ENCODE measurements at places on chromosomes 12 and 14.

- DNase-seq, result no peak
These were observed 17.1 kb downstream of the SEC23A start for GRCh38 chr14:39085933-39086332.

DNA sequence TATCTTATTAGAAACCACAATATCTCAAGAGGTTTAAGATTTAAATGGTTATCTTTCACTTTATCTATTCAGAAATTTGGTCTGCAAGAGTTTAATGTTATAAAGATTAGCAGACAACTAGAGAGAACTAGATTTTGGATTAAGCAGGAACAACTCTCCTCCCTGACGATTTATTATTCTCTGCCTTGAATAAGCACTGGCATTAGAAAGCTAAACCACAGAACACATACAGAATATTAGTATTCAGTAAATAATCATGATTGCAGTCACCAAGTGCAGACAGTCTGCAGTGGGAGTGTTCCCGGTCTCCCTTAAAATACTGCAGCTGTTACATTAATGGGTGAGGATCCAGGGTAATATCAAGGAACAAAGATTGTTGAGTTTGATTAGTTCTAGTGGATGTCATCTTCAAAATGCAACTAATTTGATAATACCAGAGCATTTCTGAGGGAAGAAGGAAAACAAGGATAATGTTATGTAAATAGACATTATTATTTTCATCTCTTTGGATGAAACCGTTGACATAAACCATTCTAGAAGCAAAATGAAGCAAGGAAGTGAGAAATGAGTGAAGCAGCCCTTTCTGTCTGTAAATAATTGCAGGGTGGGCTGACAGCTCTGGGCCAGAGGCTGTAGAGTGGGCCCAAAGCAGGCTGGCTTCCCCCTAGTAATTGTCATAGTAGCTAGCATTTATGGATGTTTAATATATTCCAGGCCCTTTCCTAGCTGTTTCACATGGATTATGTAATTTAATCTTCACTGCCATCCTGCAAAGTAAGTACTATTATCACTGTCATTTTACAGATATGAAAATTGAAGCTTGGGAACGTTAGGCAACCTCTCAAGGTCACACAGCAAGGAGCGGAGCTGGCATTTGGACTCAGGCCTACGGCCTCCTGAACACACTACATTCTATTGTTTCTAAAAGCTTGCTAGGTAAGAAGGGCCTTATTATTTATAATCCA is 79.4 kb downstream of the DYRK2 start:
- no peak for DNase-seq

GRCh38 chr12:9334041-9334692 is 126.0 kb upstream of the PZP start:
- DNase-seq, result no peak

DNA sequence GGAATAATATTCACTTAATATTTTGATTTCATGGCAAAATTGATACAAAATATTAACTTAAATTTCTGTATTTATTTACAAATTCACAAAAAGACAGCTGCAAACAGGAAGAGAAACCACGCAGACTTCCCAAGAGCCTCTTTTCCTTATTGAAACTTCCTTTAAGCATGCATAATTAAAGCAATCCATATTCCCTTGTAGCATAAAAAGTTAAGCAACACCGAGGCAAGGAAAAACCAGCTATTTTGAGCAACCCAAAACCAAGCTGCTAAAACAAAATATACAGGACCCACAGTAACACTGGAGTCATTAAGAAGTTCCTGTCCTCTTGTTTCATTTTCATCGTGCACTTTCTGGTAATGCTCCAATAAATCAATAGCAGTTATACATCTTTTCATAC is 58.0 kb downstream of the EEA1 start:
- no peak for DNase-seq

DNA sequence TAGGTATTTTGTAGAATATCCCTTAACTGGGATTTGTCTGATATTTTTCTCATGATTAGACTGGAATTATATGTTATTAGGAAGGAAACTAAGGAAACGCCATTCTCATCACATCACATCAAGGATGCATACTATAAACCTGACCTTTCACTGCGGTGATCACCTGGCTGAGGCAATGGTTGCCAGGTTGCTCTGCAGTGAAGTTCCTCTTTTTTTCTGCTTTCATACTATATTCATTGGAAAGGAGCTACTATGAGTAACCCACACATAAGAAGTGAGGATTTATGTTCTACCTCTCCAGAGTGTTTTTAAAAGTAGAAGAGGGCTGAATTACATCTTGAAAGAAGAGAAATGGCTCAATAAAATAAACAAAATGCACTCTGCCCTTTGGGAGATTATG is 31.0 kb upstream of the GRIP1 start:
- DNase-seq, result no peak

DNA sequence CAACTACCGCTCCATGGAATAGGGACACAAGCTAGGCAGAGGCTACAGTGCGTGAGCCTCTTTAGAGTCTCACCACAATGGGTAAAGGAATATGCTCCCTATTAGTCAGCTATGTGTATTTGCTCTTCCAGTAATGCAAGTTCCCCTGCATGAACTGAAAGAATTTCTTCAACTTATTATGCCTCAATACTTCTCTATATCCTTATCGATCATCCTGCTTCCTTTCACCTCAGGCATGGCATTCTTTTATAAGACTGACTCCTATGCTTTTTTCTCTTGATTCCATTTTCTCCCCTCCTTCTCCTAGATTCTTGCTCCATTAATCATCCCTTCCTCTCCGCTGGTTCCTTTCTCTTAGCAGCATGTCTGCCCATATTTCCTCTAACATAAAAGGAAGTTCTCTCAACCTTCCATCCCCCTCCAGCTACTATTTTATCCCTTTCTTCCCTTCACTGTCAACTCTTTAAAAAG is 94.5 kb upstream of the CPM start:
- DNase-seq, result no peak

DNA sequence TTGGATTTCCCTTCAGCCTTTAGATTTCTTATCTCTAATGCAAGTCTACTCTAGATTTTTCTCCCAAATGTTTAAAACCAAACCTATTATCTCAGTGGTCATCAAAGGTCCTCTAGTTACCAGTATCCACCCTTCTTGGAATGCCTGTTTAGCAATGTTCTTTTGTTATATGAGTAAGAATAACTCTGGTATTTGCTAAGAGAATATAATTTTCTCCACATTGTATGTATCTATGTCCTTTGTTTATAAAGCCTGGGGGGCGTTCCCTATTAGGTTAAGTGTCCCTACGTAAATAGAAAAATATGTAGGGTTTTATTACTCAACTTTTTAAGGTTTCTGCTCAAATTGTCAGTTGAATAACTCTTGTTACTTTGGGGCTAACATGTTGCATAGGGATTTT is 27.3 kb downstream of the PPM1A start:
- no peak for DNase-seq

DNA sequence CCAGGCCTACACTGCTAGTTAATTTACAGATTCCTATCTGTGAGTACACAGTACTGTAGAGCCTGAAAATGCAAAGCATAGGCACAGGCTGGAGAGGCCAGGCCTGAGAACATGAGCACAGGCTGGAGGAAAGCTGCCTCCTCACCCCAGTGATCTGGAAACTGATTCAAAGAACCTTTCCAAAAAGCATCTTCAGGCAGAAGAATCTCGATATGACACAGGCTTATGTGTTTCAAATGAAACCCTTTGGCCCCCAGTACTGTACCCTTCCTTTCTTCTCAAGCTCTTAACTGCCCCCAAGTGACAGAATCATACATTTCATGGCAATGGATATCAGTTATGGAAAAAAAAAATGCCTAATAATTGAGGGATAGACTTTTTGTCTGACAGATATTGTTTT is 122.0 kb downstream of the KCNC2 start:
- DNase-seq, result no peak

DNA sequence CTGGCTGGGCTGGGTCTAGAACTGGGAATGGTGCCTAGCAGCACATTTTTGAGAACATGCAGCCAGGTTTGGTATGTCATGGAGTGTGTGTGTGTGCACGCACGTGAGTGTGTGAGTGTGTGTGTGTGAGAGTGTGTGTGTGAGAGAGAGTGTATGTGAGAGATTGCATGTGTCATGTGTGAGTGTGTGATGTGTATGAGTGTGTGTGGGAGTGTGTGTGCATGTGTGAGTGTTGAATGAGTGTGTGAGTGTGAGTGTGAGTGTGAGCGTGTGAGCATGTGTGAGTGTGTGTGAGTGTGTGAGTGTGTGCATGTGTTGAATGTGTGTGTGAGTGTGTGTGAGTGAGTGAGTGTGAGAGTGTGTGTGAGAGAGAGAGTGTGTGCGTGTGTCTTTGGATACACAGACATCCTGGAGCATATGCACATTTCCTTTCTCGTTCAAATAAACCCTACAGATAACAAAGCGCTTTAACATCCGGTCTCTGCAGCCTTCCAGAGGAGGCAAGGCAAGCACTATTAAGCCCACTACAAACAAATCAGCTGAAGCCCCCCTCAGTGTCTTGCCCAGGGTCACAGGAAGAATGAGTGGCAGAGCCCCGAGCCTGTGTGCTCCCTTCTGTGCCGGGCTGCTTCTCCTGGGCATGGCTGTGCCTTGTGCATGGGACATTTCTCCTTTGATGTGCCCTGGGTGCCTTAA is 108.7 kb upstream of the ETV6 start:
- DNase-seq, result no peak

DNA sequence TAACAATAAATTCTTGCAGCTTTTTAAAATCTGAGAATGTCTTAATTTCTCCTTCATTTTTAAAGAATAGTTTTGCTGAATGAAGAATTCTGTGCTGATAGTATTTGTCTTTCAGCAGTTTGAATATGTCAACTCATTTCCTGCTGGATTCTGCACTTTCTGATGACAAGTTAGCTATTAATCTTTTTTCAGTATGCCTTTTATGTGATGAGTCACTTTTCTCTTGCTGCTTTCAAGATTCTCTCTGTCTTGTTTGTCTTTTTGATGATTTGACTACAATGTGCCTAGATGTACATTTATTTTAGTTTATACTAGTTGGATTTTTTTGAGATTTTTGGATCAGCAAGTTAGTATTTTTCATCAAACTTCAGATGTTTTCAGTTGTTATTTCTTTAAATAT is 87.9 kb upstream of the AVPR1A start:
- DNase-seq, result no peak

DNA sequence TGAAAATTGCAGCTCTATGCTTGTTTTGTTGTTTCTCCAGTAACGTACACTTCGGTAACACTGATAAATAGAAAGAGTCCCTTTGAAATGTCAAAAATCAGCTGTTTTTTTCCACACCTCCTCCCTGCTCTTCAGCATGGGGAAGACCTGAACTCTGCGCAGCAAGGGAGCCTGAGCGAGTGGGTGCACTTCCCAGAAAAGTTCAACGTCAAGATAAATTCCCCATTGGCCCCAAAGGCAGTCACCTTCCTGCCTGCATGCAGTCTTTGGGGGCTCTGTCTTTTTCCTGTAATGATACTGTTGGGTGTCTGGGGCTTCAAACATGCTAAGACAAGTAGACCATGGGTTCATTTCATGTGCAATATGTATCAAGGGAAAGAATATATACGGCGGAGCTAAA is 8.8 kb upstream of the FOXG1 start:
- no peak for DNase-seq

GRCh38 chr14:32203928-32204357 is 874 bp upstream of the RNU6-8 start:
- peak; percentile 9 for DNase-seq

DNA sequence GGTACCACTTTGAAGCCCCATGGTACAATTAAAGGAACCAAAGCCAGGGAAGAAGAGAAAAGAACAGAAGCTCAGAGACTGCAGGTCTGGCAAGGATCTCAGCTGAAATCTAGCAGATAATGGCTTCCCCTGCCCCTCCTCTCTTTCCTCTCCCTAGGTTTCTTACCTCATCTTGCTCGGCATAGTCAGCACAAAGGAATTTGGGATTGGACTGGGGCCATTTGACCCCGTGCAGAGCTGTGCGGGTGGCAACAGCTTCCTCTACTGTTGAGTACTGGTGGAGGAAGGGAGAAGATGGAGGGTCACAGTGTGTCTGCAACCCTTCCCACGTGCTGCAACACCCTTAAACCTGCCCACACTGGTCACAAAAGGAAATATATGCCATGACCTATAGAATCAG is 4.7 kb upstream of the CDH24 start:
- DNase-seq, result no peak

GRCh38 chr14:39417014-39417413 is 15.2 kb downstream of the FBXO33 start:
- no peak for DNase-seq

GRCh38 chr12:52026263-52026662 is 19.5 kb downstream of the TAMALIN start:
- no peak for DNase-seq

GRCh38 chr14:92538412-92538985 is 24.9 kb downstream of the RIN3 start:
- DNase-seq, result no peak

DNA sequence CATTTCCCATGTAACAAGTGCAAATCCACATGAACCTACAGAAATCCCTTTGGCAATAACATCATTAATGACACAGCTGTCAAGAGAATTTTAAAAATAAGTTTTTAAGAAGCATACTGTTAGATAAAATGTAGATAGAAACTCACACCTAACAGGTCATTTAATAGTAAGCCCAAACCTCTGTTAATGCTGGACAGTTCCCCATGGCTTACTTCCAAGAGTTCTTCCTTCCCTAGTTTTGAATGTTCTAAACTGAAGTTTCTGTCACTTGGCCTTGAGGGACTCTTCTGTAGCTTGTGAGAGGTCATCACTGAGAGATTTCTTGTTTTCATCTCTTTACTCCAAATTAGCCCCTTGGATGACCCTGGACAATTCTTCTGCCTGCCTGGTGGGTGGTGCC is 22.7 kb downstream of the OTX2 start:
- no peak for DNase-seq

DNA sequence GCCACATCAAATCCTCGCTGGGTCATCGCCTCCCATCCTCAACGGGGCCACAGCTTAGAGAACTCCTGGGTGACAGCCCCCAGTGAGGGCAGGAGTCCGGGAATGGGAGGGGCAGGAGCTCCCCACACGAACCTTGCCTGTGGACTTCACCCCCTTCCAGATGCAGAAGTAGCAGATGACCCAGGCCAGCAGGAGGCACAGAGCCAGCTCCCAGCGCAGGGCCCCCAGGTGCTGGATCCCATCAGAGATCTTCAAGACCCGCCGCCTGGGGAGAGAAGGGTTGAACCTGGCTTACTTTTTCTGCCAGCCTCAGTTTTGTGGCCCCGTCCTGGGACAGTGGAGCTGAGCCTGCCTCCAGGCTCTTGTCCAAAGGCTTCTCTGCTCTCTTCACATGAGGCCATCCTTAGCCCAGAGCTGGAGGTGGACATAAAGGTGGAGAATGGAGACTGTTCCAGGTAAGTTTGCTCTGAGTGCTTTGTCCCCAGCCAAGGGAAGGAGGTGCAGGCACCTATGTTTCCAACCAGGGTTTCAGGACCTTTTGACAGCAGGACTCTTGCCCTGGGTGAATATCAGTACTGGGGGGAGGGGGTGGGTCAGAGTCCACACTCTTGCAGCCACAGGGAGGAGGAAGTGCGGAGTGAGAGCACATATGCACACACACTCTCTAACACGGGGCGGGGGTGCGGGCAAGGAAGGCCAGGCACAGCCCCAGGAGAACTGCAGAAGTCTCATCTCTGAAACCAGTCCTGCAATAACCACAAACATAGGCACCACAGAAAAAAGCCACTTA is 23.3 kb upstream of the SLC6A12 start:
- no peak for DNase-seq

- peak; percentile 5 for DNase-seq
These were observed 185.6 kb upstream of the ARID2 start for GRCh38 chr12:45543887-45544286.

- DNase-seq, result no peak
These were observed 30.7 kb downstream of the ADCY6 start for GRCh38 chr12:48758186-48758585.

GRCh38 chr14:55274146-55274545 is 2.9 kb downstream of the FBXO34 start:
- DNase-seq, result no peak

- no peak for DNase-seq
These were observed 313.2 kb downstream of the ATP23 start for GRCh38 chr12:58254463-58255100.

- no peak for DNase-seq
These were observed 464.4 kb downstream of the ZFP36L1 start for GRCh38 chr14:68328509-68328908.

All from stimulated activated CD4-positive, alpha-beta T cell treated with anti-CD3 and anti-CD28 coated beads, Interleukin-4, amount 100 ng/mL, for 1 hour (primary cell).